CD4-positive, alpha-beta T cell treated with Interleukin-10 for 1 hour (primary cell): ENCODE measurements at places on chromosomes 4 and X.
A peak's percentile ranks its signal among the peaks of the same experiment; 100 is the strongest.

- no peak for DNase-seq
Measured at GRCh38 chr4:6268650-6269615, 717 bp upstream of the WFS1 start.

GRCh38 chrX:103330681-103331288 is 746 bp downstream of the TCEAL7 start:
- DNase-seq, result no peak

DNA sequence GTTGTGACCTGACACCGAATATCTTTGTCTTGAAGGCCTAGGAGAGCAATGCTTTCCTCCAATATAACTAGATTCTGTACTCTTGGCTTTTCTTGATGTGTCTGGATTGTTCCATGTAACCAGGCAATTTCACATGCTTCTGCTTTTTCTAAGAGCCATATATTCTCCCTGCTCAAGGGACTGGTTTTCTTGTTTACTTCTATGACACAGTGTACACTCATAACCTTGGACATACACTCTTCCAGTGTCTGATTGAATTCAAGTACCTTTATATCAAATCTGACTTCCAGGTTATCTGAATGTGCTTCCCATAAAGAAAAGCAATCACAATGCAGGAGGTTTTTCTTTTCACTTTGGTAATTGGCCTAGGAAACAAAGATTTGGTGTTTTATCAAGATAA is 17.4 kb upstream of the EIF4E start:
- no peak for DNase-seq

GRCh38 chr4:901192-901910 is 30.8 kb downstream of the GAK start:
- no peak for DNase-seq

DNA sequence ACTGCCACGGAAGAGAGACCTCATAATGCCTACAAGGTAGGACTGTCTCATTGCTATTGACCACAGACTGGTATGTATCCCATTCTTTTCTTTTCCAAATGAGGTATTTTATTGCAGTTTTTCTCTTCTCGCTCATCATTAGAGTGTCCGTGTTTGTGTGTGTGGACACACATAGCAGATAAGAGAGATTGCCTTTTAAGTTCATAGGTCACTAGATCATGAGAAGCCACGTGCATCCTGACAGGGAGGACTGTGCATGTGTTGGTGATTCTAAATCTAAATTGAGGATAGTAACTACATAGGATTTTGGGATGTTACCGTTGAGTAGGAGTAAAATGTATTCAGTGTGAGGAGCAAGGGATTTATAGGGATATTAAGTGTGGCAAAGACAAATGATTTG is 37.3 kb downstream of the HPGD start:
- DNase-seq, result no peak

DNA sequence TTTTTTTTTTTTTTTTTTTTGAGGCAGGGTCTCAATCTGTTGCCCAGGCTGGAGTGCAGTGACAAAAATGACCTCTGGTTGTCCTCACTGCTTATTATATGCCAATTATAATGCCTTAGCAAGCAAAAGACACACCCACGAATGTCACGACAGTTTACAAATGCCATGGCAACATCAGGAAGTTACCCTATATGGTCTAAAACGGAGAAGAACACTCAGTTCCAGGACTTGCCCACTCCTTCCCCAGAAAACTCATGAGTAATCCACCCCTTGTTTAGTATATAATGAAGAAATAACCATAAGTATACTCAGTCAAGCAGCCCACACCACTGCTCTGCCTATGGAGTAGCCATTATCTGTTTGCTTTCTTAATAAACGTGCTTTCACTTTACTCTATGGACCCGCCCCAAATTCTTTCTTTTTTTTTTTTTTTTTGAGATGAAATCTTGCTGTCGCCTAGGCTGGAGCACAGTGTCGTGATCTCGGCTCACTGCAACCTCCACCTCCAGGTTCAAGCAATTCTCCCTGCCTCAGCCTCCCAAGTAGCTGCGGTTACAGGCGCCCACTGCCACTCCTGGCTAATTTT is 106.2 kb downstream of the SMIM20 start:
- DNase-seq, result peak; percentile 19

GRCh38 chrX:47831788-47832187 is 4.9 kb upstream of the ZNF81 start:
- peak; percentile 67 for DNase-seq

DNA sequence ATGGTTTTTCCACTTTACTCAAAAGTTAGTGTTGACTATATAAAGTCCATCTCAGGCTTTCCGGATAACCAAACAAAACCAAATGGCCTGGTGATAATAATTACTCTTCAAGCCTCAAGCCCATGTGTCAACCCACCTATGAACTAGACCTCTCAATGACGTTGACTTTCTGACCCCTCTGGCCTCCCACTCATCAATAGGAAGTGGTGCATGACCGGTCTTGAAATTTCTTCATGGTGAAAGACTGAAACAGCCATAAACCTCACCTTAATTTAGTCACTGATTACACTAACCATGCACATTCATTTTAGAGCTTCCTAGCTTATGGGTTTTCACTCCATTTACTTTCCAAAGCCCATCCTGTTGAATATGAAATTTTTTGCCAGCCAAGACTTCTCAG is 276.0 kb downstream of the KLHL13 start:
- no peak for DNase-seq

GRCh38 chrX:153827903-153828302 is 2.4 kb downstream of the PDZD4 start:
- DNase-seq, result no peak

GRCh38 chr4:94676970-94677369 is 80.8 kb upstream of the BMPR1B start:
- DNase-seq, result no peak

- no peak for DNase-seq
Measured at GRCh38 chr4:55808186-55808585, 11.4 kb upstream of the EXOC1L start.

DNA sequence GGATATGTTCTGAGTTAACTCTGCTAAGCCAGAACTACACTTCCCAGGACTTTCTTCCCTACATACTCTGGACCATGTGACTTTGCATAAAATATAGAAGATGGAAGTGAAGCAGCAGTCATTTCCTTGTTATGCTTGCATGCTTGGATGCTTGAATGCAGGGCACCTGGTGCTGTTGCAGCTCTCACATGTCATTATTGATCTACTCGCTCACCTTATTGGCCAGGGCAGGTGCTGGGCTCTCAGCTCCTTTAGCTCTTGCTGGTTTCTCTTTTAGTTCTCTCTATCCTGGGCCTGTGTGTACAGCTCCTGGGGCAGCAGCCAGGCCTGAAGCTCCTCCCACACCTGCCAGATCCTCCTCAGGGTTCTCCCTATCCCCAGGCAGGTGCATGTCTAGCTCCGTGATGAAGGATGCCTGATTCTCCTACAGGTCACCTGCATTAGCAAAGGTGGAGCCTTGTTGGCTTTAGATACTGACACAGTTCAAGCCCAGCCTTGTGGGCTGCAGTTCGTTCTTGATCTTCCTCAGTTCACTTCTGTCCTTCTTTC is 53.3 kb downstream of the MED28 start:
- DNase-seq, result no peak

DNA sequence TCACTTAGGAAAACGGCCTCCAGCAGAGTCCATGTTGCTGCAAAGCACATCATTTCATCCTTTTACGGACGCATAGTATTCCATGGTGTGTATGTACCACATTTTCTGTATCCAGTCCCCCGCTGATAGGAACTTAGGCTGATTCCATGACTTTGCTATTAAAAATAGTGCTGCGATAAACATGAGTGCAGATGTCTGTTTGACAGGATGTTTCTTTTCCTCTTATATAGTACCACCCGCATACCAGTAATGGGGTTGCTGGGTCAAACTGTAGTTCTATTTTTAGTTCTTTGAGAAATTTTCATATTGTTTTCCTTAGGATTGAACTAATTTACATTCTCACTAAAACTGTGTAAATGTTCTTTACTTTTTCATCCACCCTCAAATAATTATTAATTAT is 50.5 kb downstream of the VEGFC start:
- DNase-seq, result no peak

GRCh38 chrX:70439016-70439415 is 5.6 kb upstream of the DLG3 start:
- no peak for DNase-seq

DNA sequence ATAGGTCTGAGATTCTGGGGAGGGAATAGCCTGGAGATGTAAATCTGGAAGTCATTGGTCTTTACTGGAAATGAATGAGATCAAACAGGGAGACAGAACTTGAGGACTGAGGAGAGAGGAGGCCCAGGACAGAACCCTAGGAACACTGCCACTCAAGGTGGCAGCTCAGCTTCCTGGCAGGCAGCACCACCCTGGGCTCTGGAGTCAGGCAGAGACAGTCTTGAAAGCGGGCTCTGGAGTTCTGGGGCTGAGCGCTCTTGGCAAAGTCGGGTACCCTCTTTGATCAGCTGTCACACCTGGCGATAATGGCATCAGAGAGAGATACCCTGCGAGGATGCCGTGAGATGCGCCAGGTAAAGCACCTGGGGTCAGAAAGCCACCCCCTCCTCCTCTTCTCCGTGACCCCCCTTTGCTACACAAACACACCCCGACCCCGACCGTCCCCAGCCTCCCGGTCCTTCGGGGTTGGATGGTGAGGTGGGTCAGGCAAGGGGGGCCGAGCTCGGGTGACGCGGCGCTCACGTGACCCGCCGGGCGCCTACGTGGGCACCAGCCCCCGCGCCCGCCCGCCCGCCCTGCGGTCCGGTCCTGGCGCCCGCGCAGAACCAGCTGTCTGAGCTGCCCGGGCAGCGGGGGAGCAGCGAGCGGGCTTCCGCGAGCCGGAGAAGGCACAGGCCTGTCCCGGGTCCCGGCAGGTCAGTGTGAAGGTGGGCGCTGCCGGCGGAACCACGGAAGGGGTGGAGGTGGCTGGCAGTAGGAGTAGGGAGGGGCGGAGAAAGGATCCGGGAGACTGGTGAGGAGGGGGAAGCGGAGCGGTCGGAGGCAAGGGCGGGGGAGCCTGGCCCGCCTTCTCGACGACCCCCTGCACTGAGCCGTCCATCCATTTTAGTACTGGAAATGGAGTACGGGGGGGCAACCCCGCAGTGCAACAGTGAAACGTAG is at the start of gene TCEAL3:
TSS of gene TCEAL3 (plus strand) at position 600 of the 942 bp plus-strand sequence. CDS start 1,102 bp downstream, outside the sequence.
- DNase-seq, result peak; percentile 55

- no peak for DNase-seq
Measured at GRCh38 chr4:27692158-27692557, 831.5 kb downstream of the STIM2 start.

DNA sequence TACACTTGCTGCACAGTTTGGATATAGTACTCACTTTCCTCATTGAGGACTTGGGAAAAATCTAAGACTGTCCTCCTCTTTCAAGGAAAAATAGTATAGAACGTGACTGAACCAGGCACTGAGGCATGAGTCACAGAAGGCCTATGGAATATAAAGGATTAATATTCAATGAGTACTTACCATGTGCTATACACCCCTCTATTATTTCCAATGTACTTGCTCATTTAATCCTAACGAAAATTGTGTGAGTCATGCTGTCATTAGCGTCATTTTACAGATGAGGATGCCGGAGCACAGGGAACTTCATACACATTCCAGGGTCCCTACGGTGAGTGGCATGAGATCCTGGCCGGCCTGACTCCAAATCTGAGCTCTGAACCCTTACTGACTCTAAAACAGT is 2136.2 kb upstream of the TENM3 start:
- no peak for DNase-seq

- DNase-seq, result no peak
Measured at GRCh38 chr4:109113521-109113920, 188.9 kb downstream of the COL25A1 start.

- DNase-seq, result no peak
Measured at GRCh38 chr4:8701126-8702019, 108.8 kb downstream of the CPZ start.

DNA sequence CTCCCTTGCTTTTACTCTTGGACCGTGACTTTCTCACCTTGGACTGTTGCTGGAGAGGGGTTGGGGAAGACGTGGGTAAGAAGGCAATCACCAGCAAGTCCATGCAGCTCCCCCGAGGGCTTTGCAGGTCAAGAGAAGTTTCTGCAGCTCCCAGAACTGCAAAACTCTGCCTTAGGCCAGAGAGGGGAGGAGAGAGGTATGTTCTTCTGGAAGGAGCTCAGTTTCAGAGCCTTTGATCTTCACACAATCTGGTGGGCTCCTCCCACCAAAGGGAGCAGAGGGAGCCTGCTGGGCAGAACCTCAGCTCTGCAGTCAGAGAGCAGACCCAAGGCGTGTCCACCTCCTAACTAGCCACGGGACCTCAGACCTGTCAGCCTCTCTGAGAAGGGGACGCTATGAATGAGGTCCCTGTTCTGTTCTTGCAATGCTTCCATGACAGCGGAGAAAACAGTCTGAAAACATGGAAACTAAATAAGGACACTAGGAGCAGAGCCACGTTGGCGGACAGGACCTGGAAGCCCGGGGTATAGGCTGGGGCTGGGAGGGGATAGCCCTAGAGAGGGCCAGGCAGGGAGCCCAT is 92.8 kb downstream of the EVC2 start:
- DNase-seq, result no peak

DNA sequence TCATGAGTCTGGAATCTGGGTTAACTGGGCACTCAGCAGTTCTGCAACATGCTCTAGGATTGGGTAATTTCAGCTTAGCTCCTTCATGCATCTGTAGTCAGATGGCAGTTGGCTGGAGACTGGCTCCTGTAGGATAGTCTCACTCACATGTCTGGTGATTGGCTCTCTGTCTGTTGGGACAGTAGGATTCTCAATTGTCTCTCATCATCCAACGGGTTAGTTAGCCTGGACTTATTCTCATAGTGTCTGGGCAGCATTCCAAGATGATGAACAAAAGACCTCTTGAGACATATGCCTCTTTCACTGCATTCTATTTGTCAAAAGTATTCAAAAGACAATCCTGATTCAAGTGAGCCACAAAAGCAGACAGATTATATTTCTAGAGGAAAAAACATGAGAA is 795.6 kb upstream of the GALNTL6 start:
- no peak for DNase-seq

DNA sequence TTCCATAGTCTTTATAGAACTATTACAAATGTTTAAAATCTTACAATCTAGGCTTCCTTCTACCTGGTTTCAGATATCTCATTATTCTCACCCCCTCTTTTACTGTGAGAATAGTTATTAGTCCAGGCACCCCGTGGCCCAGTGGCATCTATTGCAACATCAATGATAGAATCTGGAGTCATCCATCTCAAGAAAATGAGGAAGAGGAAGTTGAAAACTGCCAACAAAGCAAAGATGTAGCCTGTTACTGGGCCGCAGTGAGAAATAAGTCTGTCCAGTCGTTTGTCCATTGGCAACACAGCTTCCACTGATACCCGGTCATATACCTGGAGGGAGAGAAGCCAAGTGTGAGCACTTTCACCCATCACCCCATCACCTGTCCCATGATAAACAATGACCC is 6.0 kb upstream of the ASB11 start:
- DNase-seq, result peak; percentile 1

DNA sequence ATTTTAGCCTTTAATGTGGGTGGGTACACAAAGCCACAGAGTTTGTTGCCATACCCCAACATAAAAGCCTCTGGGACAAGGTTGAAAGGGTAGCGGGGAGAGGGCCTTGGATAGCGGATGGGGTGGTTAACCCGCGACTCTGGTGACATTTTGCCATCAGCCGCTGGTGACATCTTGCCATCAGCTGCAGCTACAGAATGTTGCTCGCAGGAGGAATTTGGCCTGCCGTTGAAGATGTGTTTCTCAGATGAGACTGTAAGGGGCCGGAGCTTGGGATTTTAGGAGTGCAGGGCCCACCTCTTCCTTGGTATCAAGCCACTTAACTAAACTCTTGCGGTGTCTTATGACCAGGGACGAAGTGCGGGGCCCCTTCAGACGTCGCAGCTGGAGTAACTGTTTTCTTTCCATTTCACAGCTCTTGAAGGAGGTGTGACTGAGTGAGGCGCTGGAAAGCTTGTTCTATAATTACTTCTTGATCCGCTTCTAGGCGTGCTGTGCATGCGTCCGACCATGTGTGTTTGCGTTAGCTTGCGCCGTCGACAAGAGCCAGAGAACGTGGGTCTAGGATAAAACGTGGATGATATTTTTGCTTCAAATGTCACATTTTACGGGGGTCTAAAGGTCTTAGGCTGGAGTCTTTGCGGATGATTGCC is 820 bp upstream of the RASL11B start:
- no peak for DNase-seq
